ENCODE measurements at places on chromosomes 3 and 15.

DNA sequence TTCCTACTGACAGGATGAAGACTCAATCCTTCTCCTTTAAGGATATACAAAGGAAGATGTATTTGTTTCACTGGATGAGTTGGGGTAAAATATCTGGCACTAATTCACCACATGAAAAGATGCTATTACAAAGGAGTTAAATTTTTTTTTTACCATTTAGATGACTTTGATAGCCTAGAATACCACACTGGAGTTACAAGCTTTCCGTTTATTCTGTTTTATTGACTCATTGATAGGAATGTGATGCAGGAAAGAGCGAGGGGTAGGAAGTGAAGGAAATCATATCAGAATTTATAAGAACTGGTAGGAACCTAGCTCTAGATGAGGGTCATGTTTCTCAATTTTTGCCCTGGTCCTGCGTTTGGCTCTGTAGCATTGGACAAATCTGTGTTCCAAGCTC is 427.2 kb downstream of the GRM7 start:
- H3K27me3 ChIP-seq, result no peaks in the 10 kb centered on the region
- no peaks in the 10 kb centered on the region for H3K36me3 ChIP-seq
- no peak overlapping the region for H3K4me3 ChIP-seq
- no peak for DNase-seq
- H3K27ac ChIP-seq, result no peak overlapping the region

DNA sequence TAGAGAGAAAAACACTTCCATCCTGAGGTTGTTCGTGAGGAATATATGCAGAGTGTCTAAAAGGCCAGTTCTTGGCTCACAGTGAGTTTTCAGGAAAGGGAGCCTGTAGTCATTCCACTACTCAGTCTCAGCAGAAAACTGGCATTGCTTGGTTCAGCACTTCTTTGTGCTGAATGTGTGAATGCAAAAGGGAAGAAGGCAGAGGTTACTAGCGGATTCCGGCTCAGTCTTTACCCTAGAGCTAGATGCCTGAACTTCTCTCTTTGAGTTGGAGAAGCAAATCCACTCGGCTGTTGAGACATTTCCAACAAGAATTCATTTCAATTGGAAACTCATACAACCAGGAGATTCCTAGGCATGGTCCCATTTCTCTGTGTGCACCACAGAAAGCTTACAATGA is 23.1 kb upstream of the FRMD4B start:
- no peak overlapping the region for H3K27ac ChIP-seq
- no peaks in the 10 kb centered on the region for H3K4me1 ChIP-seq
- H3K4me3 ChIP-seq, result no peak overlapping the region
- H3K27me3 ChIP-seq, result no peaks in the 10 kb centered on the region
- H3K36me3 ChIP-seq, result no peaks in the 10 kb centered on the region
- peak; percentile 35 for DNase-seq

- H3K4me3 ChIP-seq, result peak overlapping the region; percentile 19
- peak; percentile 89 for DNase-seq
- no peaks in the 10 kb centered on the region for H3K27me3 ChIP-seq
- H3K4me1 ChIP-seq, result peaks cover 53% of the 10 kb centered on the region
- no peaks in the 10 kb centered on the region for H3K36me3 ChIP-seq
These were observed 17.2 kb downstream of the TNFAIP8L3 start for GRCh38 chr15:51077221-51078153.

GRCh38 chr3:27699067-27699466 is 23.1 kb downstream of the EOMES start:
- H3K36me3 ChIP-seq, result no peaks in the 10 kb centered on the region
- no peaks in the 10 kb centered on the region for H3K27me3 ChIP-seq
- H3K4me3 ChIP-seq, result no peak overlapping the region

DNA sequence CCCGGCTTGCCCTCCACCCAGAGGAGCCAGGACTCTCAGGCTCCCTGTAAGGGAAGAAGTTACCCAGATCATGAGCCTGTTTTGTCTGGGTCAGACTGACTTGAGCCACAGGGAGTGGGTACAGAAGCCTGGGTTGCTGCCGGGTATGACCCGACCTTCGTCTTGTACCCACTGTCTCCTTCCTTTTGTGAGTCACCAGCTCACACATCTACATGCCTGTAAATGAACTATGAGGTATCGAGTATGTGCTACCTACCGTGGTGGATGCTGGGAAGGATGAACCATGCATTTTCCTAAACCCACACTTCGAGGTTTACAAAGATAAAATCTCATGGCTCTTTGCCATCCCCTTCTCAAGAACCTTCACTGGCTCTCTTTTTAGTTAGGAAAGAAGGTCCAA is 56.9 kb downstream of the CACNA1D start:
- no peaks in the 10 kb centered on the region for H3K36me3 ChIP-seq
- H3K4me3 ChIP-seq, result no peak overlapping the region
- no peaks in the 10 kb centered on the region for H3K4me1 ChIP-seq
- no peak overlapping the region for H3K27ac ChIP-seq
- no peaks in the 10 kb centered on the region for H3K27me3 ChIP-seq

DNA sequence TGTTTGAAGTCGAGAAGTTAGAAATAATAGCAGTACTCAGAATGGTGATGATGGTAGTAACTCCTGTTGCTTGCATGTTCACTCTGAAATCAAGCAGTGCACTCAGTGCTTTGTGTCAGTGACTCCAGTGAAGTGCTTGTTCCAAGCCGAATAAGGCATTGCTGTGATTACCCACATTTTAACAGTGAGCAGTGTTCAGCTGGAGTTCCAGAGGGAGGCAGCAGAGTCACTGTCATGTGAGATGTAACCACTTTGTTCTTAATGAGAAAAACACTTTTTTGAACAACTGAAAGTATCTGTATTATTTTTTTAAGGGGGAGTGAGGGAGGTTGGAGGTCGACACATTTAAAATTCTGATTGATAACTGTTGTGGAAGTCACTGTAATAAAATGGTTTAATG is 3.7 kb downstream of the MDFIC2 start:
- H3K36me3 ChIP-seq, result no peaks in the 10 kb centered on the region
- H3K4me3 ChIP-seq, result no peak overlapping the region
- H3K4me1 ChIP-seq, result peaks cover 4% of the 10 kb centered on the region
- DNase-seq, result no peak
- no peaks in the 10 kb centered on the region for H3K27me3 ChIP-seq
- no peak overlapping the region for H3K27ac ChIP-seq

GRCh38 chr15:89230277-89230676 is 8.9 kb upstream of the RLBP1 start:
- no peaks in the 10 kb centered on the region for H3K4me1 ChIP-seq
- H3K4me3 ChIP-seq, result no peak overlapping the region
- no peak for DNase-seq
- H3K27me3 ChIP-seq, result no peaks in the 10 kb centered on the region

GRCh38 chr3:187454085-187454815 is 86.1 kb downstream of the RTP4 start:
- H3K4me3 ChIP-seq, result no peak overlapping the region
- no peaks in the 10 kb centered on the region for H3K27me3 ChIP-seq
- no peaks in the 10 kb centered on the region for H3K4me1 ChIP-seq

Measured in tibial artery (tissue), 4 donors.